ENCODE measurements at places on chromosomes 4 and X. TPM values are rescaled to one million over a fixed set of nuclear protein-coding genes. Genes with fewer than 3 reads are reported as not detected.

- no peak for DNase-seq
Observed at GRCh38 chrX:65607070-65607742, 60.2 kb upstream of the MSN start.

DNA sequence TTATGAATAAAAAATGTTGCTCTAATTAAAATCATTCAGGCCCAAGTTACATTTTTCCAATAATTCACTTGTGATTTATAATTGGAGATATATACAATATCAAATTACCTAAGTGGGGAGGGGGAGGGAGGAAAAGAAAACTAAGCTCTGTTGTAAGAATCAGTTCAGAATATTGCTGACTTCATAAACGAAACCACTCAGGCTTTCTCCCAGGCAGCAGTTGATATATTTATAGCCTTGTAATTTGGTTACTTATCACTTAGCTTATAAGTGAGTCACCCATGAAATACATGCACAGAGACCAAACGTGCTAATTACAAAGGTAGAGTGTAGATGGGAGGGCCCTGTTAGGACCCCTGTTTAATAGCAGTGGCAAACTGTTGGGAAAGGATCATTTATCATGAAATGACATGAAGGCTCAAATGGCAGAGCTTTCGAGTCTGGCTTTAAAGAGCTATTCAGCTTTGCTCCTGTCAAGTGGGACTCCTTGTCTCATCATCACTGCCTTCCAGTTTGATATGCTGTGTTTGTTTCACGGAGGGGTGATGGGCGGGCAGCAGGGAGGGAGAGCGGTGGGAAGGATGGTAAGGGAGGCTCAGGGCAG is 105.6 kb upstream of the PGRMC2 start:
- DNase-seq = no peak

DNA sequence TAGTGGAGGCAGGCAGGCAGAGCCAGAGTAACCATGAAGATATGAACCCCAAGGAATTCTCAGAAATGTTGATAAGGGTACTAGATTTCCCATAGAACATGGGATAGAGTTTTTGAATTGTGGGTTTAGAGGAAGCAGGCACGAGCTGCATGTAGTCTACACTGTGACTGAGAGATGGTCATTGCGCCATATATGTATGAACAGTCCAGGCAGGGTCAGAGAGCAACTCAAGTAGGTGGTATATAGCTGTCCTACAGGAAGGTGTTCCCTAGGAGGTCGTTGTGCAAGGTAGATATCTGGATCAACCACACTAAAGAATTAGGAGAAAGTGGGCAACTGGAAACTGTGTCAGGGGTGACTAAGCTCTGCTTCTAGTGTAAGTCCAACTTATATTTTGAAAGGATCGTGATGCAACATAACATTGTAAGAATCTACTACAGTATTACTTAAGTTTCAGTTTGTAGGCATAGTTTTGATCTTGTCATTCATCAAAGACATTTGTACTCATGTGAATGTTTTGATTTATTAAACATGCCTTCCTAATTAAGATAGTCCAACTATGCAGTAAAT is 94.6 kb downstream of the HPGD start:
- DNase-seq = no peak

- DNase-seq = no peak
Observed at GRCh38 chr4:8291036-8291682, 21.6 kb downstream of the HTRA3 start.

DNA sequence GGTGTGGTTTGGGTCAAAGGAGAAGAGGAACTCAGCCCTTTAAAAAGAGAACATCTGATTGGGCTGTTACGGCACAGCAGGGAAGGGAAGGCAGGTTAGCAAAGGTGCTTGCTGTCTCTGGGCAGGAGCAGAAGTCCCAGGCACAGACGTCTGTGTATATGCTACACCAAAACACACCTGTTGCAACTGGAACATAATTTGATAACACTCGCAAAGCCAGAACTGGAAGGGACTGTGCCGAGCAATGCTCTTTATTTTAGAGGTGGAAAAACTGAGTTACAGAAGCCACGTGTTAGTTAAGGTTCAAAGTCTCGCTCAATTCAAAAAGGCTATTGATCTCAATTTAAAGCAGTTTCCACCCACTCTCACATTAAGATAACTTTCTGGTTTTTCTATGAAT is 2.2 kb upstream of the FAM114A1 start:
- DNase-seq = no peak

DNA sequence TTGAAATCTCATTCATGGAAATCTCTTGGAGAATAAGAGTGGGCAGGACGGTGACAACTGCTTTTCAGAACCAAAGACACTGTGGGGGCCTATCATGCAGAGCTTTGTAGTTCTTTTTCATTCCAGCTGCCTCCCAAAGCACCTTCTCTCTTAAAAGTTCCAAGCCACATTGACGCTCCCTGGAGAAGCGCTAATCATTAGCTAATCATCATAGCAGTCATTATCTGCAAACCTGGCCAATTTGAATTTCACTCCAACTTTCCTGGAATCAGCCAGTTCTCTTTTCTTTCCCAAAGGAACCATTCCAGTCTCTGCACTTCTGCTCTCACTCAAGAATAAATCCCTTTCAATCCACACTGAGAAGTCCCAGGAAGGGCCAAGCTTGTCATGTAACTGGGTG is 1144.1 kb upstream of the IGFBP7 start:
- no peak for DNase-seq

GRCh38 chr4:133081246-133081645 is 67.8 kb upstream of the PCDH10 start:
- DNase-seq = no peak

DNA sequence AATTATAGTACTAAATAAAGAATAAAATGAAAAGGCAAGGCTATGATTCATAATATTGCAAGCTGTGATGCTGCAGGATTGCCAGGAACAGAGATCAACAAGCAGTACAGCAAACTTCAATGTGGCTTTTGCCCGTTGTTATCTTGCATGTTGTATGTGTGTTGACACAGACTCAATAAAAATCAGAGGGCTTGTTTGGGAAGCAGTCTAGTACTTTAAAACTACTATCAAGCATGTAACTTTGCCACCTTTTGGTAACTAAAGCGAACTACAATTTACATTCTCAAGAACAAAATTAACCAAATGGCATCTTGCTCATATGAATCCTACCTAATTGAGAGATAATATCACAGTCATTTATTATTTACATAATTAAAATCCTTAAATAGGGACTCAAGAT is 79.8 kb upstream of the GPM6A start:
- peak; percentile 68 for DNase-seq

- no peak for DNase-seq
Observed at GRCh38 chr4:128635955-128636560, 173.4 kb upstream of the JADE1 start.

- peak; percentile 78 for DNase-seq
Observed at GRCh38 chr4:139015948-139016471, 429 bp downstream of the NOCT start.

DNA sequence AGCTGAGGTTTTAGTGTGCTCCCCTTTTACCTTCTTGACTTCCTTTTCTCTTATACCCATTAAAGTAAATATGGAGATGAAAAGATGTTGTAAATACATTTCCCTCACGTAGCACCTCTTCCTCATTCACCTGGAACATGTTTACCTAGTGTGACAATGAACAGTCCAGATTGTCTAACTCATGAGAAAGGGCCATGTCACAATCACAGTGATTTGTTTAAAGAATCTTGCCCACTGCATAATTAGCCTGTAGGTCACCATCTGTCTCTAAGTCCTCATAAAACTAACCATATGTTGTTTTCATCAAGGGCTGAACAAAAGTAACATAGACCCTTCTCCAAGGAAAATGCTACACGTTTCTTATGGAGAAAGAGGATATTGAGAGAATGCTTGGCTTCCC is 85.7 kb downstream of the TSPAN5 start:
- no peak for DNase-seq

DNA sequence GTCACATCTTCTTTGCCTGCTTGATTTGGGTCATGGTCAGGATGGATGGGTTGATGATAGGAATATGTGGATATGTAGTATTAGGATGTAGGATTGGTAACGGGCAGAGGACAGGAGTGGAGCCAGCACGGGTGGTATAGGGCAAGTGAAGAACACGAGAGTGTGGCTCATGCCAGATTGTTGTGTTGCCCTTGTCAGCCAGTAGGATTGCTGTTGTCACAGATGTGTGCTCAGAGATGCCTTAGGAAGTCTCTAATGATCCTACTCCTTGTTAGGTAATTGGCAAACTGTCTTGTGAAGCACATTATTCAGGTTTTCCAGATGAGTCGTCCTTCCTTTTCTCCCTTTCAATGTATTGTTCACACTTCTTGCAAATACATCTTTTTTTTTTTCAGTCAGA is 5.5 kb downstream of the ATP10D start:
- DNase-seq = peak; percentile 56

- no peak for DNase-seq
Observed at GRCh38 chr4:95499291-95499696, 49.5 kb downstream of the UNC5C start.

DNA sequence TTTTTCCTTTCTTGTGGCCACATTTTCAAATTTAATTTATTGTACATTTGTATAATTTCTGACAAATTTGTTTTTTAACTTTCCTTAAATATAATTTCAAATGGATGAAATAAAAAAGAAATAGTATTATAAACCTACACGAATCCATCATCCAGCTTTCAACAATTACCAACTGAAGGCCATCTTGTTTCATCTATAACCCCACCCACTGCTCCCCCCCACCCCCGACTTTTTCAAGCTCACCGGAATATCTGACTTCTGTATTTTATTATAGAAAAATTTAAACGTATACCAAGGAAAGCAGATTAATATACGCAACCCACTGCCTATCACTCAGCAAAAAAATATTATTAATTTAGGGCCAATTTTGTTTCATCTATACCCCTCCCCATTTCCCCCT is 1.1 kb downstream of the MORF4L2 start:
- DNase-seq = peak; percentile 3

DNA sequence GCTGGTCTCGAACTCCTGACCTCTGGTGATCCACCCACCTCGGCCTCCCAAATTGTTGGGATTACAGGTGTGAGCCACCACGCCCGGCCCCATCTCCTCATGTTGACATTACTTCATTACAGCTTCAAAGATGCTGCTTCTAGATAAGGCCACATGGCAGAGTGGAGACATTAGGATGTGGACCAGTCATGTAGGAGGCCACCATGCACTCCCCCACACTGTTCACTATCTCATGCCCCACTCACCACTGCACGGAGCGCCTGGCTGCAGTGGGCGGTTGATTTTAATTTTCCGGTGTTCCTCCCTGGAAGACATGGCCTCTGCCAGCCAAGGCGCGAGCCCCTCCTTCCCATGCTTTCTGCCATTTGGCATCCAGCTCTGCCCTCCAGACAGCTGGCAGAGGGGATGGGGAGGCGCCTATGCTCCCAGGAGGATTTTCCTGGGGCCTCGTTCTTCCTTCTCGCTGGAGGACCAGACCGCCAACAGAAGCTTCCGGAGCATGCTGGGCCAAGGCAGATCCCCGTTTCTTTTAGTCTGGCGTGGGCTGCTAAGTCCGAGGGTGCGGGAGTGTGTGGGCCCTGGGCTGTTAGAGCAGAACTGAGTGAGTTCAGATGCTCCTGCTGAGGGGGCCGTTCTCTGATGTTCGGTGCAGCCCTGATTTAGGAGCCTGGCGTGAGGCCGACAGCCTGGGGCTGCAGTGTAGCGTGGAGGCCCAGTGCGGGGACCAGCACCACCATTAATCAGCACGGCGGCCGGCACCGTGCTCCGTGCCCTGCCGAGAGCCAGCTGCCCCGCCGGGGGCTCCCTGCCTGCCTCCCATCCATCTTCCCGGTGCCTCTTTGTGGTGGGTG is 93.1 kb downstream of the SORCS2 start:
- DNase-seq = no peak

DNA sequence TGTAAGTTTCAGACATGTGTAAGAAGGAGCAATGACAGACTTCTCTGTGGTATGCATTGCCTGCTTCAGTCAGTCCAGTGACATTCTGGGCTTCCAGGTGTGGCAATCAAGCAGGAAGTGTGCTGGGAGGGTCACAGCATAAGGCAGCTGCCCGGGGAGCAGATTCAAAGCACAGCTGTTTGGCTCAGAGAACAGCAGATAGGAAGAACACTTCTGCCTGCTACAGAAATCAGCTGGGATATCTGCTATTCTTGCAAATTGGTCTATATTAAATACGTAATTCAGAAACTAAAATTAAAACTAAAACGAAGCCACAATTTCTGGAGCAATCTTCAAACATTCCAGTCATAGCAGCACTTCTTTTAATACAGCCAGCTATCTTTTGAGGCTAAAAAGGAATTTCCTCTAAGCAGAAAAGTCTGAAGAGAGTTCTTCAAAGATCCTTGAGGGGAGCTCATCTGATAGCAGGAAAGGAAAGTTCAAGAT is 47.5 kb upstream of the GALNT7 start:
- peak; percentile 70 for DNase-seq

GRCh38 chrX:38552721-38553120 is 8.6 kb upstream of the TSPAN7 start:
- DNase-seq = no peak

The PLP2 gene
- 54.3 TPM for total RNA-seq

The FAAH2 gene
- 2.1 TPM for total RNA-seq

The TIGD4 gene
- 1.2 TPM for total RNA-seq
